ENCODE measurements at places on chromosomes 12 and 14.
A peak's percentile ranks its signal among the peaks of the same experiment; 100 is the strongest.

DNA sequence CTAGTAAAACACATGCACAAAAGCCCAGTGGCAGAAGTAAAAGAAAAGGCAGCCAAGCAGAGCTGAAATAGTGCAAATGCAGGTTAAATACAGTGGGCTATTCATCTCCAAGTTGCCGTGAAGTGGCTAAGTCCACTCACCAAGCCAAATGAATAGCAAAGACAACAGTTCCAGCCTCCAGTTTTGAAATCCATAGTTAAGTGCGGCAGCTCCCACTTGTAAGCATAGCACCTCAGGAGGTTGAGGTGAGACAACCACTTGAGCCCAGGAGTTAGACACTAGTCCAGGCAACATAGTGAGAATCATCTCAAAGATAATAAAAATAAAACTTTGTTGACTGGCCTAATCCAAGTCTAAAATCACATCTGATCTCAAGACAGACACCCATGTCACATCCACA lies 9.8 kb upstream of the PHLDA1 start:
- no peak for DNase-seq

GRCh38 chr12:116380108-116380507 lies 102.6 kb upstream of the MED13L start:
- DNase-seq: no peak

- no peak for DNase-seq
Measured at GRCh38 chr14:68239988-68240771, 420.6 kb downstream of the RAD51B start.

GRCh38 chr12:18837505-18837904 lies 99.6 kb downstream of the CAPZA3 start:
- no peak for DNase-seq

DNA sequence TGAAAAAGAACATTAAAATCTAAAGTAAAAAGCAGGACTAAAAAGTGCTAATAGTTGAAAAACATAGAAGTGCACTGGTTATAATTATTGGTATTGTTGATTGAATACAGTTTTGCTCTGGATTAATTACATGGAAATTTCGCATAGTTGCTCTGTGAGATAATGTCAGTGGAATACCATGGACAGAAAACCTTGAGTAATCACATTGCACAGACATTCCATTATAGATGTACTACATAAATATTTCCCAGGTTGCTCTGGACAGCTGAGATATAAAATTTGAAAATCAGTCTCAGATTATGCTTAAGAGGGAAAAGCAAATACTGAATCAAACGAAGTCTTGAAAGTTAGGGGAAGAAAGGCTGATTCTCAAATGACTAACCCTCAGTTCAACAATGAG lies 439.3 kb upstream of the FLRT2 start:
- DNase-seq: no peak

DNA sequence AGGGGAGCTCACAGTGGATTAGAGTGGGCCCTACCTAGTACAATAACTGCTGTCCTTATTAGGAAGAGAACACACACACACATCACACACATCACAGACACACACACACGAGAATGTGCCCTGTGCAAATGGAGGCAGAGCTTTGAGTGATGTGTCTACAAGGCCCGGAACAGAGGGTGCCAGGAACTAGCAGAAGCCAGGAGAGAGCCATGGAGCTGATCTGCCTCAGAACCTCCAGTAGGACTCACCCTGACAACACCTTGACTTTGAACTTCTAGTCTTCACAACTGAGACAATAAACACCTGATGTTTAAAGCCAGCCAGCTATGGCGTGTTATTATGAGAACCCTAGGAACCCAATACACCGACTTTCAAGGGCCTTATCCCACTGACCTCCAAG lies 29.7 kb upstream of the FKBP4 start:
- DNase-seq: no peak

- no peak for DNase-seq
Measured at GRCh38 chr14:58744801-58745394, 107.1 kb downstream of the DACT1 start.

DNA sequence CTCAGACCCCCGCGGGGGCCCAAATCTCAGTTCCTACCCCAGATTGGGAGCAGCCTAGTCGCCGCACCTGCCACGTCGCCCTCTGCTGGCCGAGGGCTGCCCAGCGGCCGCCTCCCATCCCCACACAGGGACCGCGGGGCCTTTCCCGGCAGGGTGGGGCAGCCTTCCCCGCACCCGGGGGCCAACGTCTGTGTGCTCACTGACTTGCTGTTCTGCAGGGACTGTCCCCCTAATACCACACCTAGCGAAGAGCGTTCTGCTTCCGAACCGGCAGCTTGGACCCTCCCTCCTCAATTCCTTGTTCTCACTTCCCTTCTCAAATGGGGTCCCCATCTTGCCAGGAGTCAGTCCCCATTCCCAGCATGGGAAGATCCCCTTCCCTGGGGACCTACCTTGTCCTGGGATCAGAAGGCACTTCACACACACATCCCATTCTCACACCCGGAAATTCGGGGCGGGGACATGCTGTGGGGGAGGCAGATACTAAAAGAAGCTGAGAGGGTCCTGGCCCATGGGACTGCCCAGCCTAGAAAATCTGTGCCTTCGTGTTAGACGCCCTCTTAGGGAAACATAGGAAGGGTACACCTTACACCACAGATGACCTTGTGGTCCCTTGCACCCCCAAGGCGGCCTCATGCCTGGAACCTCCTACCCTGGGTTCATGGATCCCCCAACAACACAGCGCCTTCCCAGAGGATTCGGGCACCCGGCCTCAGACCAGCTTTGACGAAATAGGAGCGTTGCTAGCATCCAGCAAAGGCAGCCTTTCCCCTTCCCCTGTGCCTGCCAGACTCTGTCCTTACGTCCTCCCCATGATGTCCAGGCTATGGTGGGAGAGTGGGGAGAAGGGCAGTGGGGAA lies 16.4 kb downstream of the ACVRL1 start:
- no peak for DNase-seq

- no peak for DNase-seq
Measured at GRCh38 chr12:2779281-2779680, 15.5 kb upstream of the FKBP4 start.

- no peak for DNase-seq
Measured at GRCh38 chr14:21091821-21092272, 6.6 kb downstream of the ZNF219 start.

DNA sequence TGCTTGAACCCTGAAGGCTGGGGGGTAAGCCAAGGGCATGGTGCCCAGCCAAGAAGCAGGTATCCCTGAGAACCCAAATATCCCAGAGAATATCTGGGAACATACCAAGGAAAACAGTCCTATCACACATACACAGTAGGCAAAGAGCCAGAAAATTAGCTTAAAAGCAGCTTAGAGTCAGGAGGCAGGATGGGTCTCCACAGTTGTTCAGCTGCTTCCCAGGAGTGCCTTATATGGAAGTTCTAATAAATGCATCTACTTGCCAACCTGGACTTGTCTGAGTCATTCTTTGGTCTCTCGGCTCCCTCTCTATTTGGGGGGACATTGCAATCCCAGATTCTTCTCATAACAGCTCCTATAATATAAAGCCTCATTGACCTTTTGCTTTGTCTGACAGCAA lies 9.0 kb upstream of the GPR135 start:
- no peak for DNase-seq

GRCh38 chr12:13293096-13293495 lies 96.6 kb downstream of the EMP1 start:
- DNase-seq: no peak

GRCh38 chr14:100158566-100159093 lies 815 bp downstream of the DEGS2 start:
- DNase-seq: no peak

DNA sequence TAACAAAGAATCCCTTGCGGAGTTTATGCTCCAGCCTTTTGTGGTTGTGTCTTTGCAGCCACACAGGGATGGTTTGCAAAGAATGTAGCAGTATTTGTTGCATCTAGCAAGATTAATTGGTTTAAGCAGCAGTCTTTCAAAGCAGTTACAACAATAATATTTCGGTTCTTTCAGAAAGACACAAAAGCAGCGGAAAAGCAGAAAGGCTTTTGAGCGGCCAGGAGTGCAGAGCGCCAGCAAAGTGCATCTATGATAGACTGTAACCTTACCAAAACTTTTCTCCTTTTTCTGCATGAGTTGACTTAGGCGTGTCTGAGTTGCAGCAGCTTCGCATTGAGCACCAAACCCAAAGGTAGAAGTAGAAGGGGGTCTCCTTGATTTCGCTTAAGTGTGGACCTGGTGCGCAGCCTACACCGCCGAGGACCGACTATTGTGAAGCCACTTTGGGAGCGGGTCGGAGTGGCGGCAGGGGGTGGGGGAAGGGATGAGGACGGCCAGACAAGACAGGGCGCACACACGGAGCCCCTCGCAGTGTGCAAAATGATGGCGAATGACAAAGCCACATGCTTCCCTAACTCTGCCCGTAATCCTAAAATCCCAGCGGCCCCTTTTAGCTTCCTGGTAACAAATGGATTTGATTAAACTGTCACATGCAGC lies 1.2 kb downstream of the LMO3 start:
- peak; percentile 38 for DNase-seq

DNA sequence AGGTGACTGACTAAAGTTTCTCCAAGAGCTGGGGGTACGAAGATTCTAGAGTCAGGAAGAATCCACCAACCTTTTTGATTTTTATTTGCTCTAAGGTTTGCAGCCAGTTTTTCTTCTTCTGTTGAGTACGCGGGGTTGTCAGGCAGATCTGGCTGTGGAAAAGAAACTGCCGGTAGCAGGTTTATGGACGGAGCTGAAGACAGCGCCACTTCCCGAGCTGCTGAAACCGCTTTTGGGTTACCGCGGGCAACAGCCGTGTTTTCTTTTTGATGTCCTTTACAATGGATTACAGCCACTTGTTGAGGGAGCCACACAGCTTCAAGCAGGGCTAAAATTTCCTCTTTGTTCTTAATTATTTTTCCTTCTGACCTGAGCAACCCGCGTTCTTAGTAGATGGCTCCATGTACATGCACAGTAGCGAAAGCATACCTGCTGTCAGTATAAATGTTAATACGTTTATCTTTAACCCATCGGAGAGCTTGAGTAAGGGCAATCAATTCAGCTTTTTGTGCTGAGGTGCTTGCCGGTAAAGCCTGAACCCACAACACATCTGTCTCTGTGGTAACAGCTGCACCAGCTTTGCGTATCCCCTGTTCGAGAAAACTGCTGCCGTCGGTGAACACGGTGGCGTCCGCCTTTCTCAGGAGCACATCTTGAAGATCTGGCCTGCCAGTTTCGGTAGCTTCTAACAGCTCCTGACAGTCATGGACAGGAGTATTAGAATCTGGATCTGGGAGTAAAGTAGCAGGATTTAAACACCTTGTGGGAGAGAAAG lies 674.3 kb downstream of the TMEM121 start:
- no peak for DNase-seq

DNA sequence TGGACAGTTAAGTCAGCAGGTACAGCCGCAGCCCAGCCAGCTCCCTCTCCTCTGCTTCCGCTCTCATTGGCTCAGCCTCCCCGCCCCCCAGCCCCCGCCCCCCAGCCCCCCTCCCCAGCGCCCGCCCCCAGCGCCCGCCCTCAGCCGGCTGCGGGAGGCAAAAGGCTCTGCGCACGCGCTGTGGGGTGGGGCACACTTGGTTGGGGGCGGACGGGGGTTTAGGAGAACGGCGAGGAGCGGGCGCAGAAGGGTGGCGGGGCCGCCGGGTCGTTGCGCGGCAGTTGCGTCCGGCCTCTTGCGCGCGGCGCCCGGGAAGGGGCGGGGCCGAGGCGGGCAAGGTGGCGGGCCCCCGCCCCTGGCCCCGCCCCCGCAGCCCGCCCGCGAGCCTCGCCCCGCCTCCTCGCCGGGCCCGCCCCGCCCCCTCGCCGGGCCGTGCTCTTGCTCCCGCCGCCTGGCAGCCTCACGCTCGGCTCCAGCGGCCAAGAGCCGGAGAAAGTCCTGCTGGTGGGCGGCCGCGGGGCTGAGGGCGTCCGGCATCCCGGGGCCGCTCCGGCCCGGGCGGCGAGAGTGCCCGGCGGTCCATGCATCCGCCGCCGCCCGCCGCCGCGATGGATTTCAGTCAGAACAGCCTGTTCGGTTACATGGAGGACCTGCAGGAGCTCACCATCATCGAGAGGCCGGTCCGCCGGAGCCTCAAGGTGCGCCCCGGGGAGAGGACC lies at the start of gene PPP4R4:
PPP4R4 (plus strand) TSS at position 438 of the 719 bp plus-strand sequence; CDS start at position 582, 144 bp downstream.
- DNase-seq: peak; percentile 90

DNA sequence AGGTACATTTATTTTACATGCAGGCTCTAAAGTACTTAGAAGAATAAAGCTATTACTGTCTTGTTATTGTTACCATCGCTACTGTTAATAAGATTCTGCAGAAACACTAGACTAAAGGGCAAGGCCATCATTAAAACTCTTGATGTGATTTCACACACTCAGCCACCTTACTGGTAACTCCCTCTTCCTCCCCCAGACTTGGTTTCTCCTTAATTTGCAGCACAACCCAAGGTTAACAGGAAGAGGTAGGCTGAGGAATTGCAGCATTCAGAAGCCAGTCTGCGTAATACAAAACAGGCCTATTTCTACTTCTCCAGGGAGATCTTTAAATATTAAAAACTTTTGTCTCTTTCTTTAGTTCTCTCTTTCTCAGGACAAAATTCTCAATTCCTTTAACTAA lies 210.3 kb downstream of the BTG1 start:
- no peak for DNase-seq

DNA sequence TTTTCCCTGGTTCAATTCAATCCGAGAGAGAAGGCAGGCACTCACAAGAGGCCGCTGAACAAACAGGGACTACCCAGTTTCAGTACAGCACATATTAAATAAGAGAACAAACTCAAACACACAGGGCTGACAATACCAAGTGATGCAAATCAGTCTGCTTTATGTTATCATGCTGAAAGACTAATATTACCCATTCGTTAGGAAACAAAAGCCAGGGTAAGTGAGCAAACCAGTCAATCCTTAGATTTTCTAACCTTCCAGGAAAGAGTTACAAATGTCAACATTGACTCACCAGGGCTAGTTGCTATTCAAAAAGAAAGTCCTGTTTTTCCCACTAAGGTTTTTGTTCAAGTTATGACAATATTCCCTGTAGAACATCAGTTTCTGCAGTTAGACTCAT lies 246.2 kb downstream of the C12orf42 start:
- no peak for DNase-seq

- no peak for DNase-seq
Measured at GRCh38 chr14:90523544-90523943, 126.7 kb downstream of the CALM1 start.

- no peak for DNase-seq
Measured at GRCh38 chr12:2372178-2372577, 319.4 kb downstream of the CACNA1C start.

GRCh38 chr12:124713436-124714082 lies 146.1 kb upstream of the NCOR2 start:
- DNase-seq: no peak

GRCh38 chr14:104665657-104666522 lies 23.5 kb upstream of the INF2 start:
- no peak for DNase-seq

- no peak for DNase-seq
Measured at GRCh38 chr12:108333898-108334699, 5.0 kb downstream of the CMKLR1 start.

- DNase-seq: no peak
Measured at GRCh38 chr14:96989306-96989705, 192.1 kb downstream of the VRK1 start.

GRCh38 chr12:45426294-45426693 lies 210.4 kb downstream of the ANO6 start:
- no peak for DNase-seq

- DNase-seq: peak; percentile 44
Measured at GRCh38 chr12:25800101-25800500, 158.4 kb upstream of the RASSF8 start.

All from NCI-H1105 treated with DMSO at 0.1 percent for 48 hours (cell line).